ENCODE measurements at places on chromosomes 5 and 9. TPM values are rescaled to one million over a fixed set of nuclear protein-coding genes. Genes with fewer than 3 reads are reported as not detected.
A peak's percentile ranks its signal among the peaks of the same experiment; 100 is the strongest.

Gene DOCK2
- 344 TPM for total RNA-seq

Gene CNTLN
- total RNA-seq: 0.46 TPM

Gene IL4
- not detected for total RNA-seq

Gene PALM2AKAP2
- not detected for total RNA-seq

Gene PGM5
- not detected for total RNA-seq

Gene ADRB2
- 3.2 TPM for total RNA-seq

GRCh38 chr9:7944572-7944971 is 145.0 kb upstream of the DMAC1 start:
- no peaks in the 10 kb centered on the region for H3K36me3 ChIP-seq
- no peak overlapping the region for H3K4me3 ChIP-seq
- no peak for DNase-seq
- peaks cover 7% of the 10 kb centered on the region for H3K4me1 ChIP-seq
- no peaks in the 10 kb centered on the region for H3K27me3 ChIP-seq

DNA sequence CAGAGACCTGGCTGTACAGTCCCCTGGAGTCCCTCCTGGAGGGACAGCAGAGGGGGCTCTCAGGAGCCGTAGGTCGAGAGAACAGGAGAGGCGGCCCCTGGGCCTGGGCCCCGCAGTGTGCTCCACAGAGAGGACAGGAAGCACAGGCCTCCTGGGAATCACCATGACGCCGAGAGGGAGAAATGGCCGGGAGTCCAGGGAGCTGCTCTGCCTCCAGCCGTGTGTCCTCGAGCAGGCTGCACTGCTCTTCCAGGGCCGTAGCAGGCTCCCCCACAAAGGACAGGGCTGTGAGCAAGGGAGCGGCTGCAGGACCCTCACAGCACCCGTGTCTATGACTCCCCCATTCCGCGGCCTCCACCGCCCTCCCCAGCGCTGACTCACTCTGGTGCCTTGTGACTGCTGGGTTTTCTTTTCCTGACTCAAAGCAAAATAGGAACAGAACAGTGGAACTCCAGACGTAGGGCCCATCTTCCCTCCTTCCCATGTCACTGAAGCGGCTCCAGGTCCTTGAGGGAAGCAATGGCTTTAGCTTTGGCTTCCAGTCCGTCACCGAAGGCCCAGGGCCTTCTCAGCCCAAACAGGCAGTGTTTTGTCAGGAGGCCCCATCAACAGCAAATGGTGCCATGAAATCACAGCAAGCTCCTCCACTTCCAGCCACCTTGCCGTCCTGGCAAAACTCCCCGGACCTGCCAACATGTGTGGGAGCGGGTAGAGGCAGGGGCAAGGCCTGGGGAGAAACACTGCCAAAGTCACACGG is 114.2 kb downstream of the LHFPL2 start:
- H3K27me3 ChIP-seq: no peaks in the 10 kb centered on the region
- peaks cover 2% of the 10 kb centered on the region for H3K36me3 ChIP-seq
- H3K4me1 ChIP-seq: peaks cover 14% of the 10 kb centered on the region
- no peak overlapping the region for H3K27ac ChIP-seq
- no peak for DNase-seq

GRCh38 chr5:181138258-181138657 is 7.3 kb upstream of the OR2V1 start:
- H3K4me1 ChIP-seq: no peaks in the 10 kb centered on the region
- H3K27me3 ChIP-seq: peaks cover 22% of the 10 kb centered on the region
- no peak overlapping the region for H3K4me3 ChIP-seq
- DNase-seq: no peak
- no peaks in the 10 kb centered on the region for H3K36me3 ChIP-seq

- no peak overlapping the region for H3K4me3 ChIP-seq
- H3K27me3 ChIP-seq: no peaks in the 10 kb centered on the region
- H3K36me3 ChIP-seq: no peaks in the 10 kb centered on the region
Measured at GRCh38 chr5:82375488-82376244, 97.5 kb upstream of the RPS23 start.

DNA sequence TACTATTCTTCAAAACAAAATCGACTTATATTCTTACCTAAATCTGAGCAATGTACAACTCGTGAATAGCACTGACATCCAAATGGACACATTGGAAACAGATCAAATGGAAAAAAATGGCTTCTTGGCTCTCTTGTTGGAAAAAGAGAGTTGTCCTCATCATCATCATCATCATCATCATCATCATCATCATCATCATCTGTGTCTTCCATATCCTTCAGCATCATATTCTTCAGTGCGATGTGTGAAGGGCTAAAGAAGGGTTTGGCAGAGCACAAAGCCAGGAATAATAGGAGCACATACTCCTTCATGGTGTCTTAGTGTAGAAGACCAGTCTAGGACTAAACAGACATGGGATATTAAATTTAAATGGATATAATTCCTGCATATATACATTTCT is 7.7 kb downstream of the ASPN start:
- DNase-seq: no peak
- H3K36me3 ChIP-seq: no peaks in the 10 kb centered on the region
- no peaks in the 10 kb centered on the region for H3K4me1 ChIP-seq
- no peak overlapping the region for H3K27ac ChIP-seq
- no peak overlapping the region for H3K4me3 ChIP-seq

DNA sequence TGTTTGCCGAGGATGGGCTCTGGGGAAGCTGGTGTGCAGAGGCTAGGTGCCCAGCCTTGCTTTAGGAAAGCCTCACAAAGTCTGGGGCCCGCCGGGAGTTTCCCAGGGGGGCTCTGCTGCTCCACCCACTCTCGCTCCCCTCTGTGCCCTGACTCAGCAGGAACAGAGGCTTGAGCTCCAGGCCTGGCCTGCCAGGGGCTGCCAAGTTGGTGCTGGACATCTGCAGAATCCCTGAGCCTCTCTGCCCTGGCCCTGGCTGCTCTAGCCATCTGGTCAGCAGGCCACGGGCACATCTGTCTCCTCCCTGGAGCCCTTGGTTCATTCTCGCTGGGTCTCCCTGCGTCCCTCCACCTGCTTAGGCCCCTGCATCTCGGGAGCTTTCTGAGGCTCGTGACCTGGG is 647 bp upstream of the ADAMTSL2 start:
- peaks cover 12% of the 10 kb centered on the region for H3K4me1 ChIP-seq
- peaks cover 35% of the 10 kb centered on the region for H3K27me3 ChIP-seq
- no peaks in the 10 kb centered on the region for H3K36me3 ChIP-seq
- no peak overlapping the region for H3K27ac ChIP-seq
- no peak for DNase-seq

DNA sequence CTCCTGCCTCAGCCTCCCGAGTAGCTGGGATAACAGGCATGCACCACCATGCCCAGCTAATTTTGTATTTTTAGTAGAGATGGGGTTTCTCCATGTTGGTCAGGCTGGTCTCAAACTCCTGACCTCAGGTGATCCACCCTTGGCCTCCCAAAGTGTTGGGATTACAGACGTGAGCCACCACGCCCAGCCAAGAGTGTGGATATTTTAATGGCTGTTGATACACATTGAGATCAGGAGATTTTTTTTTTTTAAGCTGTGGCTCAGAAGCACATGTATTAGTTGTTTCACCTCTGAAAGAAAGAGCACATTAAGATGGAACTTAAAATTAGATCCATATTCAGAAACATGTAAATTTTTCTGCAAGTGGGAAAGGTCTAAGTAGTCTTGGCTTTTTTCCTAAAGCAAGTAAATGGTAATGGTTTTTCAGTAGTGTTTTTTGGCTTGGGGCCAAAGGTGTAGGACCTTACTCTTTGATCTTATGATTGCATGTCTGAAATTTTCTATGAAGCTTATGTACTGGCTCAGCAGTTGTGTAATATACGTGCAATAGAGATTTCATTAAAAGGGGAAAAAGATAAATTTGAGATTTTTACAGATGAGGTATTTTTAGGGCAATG is 9.9 kb downstream of the RBM27 start:
- no peak for DNase-seq
- peaks cover 11% of the 10 kb centered on the region for H3K36me3 ChIP-seq
- peaks cover 56% of the 10 kb centered on the region for H3K4me1 ChIP-seq
- H3K4me3 ChIP-seq: no peak overlapping the region
- H3K27me3 ChIP-seq: no peaks in the 10 kb centered on the region

GRCh38 chr9:35001803-35002502 is 12.4 kb downstream of the DNAJB5 start:
- no peak overlapping the region for H3K4me3 ChIP-seq
- H3K36me3 ChIP-seq: peaks cover 3% of the 10 kb centered on the region
- no peak overlapping the region for H3K27ac ChIP-seq
- H3K4me1 ChIP-seq: peaks cover 17% of the 10 kb centered on the region
- H3K27me3 ChIP-seq: no peaks in the 10 kb centered on the region
- no peak for DNase-seq

DNA sequence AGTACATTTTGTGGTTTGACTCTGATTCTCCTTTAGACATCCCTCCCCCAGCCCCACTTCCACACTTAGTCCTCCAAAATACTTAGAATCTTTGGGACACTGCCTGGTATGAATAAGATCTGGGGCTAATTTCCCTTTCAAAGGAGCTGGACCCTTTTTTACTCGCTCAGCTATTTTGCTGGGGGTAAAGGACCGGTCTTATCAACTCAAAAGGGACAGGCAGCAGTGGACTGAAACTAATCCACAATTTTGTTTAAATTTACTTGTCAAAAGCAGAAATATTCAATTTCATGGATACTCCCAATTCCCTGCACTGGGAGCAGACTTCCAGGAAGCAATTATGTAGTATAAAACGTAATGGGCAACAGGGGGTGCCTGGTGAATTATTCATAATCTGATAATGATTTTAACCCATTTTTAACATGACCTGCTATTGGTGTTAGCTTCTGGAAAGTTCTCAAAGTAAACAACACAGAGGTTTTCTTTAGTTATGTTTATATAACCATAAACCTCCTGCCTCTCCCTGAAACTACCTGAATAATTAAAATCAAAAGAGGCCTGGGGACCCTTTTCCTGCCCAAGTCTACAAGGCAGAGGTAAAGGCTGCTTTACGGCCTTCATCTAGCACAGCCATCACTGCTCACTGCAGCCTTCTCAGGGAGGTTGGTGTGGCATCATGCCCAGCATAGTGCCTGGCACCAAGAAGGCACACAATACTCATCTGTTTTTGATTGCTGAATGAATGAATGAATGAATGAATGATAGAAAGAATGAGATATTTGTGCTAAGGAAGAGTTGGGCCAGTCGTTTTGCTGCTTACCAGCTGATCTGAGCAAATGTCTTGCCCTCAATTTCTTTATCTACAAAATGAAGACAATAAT is 44.2 kb upstream of the GNPDA1 start:
- no peaks in the 10 kb centered on the region for H3K36me3 ChIP-seq
- H3K27me3 ChIP-seq: peaks cover 12% of the 10 kb centered on the region
- H3K4me1 ChIP-seq: no peaks in the 10 kb centered on the region
- no peak overlapping the region for H3K4me3 ChIP-seq
- DNase-seq: no peak
- no peak overlapping the region for H3K27ac ChIP-seq

DNA sequence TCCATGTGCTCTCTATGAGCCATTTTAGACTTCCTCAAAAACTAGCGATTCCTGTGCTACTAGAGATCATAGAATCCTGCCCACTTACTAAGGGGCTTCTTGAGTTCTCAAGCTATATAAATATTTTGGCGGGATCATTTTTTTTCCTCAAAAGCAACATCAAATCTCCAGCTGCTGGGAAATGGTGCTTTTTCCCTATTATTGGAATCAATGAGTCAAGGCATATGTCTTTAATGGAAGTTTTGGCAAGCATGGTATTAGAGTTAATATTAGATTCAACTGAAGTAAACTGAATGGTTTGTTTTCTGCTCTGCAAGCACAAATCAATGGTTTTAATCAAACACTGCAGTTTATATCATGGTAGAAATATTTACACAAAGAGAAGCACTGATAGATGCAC is 369.9 kb upstream of the PTGER4 start:
- H3K27ac ChIP-seq: no peak overlapping the region
- peaks cover 7% of the 10 kb centered on the region for H3K4me1 ChIP-seq
- H3K36me3 ChIP-seq: no peaks in the 10 kb centered on the region
- H3K27me3 ChIP-seq: no peaks in the 10 kb centered on the region
- no peak for DNase-seq
- no peak overlapping the region for H3K4me3 ChIP-seq

DNA sequence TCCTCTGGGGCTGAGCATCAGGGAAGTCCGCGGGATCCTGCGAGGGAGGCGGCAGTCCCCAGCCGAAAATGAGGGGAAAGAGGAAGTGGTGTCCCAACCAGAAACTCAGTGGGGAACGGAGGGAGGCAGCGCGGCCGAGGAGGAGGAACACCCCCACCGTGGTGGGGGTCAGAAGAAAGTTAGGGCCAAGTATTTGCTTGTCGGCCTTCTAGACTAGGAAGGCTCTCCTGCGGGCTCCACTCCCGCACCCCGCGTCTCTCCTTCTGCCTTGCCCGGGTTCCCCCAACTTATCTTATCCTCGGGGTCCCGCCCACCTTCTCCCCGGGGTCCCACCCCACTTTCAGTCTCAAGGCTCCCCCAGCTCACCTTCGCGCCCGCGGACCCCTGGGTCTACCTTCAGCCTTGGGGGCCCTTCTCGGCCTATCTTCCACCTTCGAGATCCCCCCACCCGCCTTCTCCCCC is 557 bp upstream of the PHF2 start:
- DNase-seq: no peak
- H3K4me1 ChIP-seq: peaks cover 30% of the 10 kb centered on the region
- H3K27me3 ChIP-seq: no peaks in the 10 kb centered on the region
- H3K27ac ChIP-seq: peak overlapping the region; percentile 89

DNA sequence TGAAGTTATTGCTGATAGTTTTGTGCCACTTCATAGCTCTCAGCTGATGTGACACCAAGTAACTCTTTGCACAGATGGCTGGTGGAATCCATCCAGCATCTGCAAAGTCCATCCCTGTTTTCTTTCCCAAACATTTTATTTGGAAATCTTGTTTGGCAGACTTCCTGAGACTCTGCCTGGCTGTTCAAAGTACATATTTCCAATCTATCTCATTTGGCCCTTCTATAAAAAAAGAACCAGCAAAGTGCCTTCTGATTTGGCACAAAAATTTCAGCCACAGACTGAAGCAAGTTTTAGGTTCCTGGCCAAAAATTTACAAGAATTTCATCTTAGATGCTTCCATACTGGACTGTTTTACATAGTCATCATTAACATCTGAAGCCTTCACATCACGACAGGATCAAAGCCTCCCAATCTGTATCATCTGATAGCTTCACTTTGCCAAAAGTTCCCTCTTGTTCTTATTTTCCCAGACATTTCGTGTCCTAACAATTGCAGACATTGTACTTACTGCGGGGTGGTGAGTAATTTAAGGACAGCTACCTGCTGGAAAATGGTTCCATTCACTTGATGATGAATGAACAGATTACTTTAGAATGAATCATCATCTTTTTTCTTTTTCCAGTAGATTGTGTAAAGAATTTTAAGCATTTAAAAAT is 377.3 kb downstream of the KIAA0825 start:
- no peak for DNase-seq
- no peaks in the 10 kb centered on the region for H3K27me3 ChIP-seq
- H3K36me3 ChIP-seq: no peaks in the 10 kb centered on the region

DNA sequence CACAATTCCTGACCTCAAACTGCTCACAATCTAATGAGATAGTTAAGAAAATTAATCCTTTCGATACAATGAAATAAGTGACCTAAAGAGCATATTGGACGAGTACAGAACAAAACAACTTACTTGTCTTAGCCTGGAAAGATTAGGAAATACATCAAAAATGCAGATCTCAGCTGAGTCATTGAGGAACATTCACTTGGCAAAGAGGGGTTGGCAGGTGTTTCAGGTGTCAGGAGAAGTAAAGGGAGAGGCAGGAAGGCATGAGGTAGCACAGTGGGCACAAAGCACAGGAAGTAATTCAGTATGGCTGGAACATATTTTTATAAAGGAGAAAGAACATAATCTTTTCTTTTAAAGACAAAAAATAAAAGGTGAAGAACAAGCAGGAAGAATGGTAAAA is 628.8 kb upstream of the RGMB start:
- no peaks in the 10 kb centered on the region for H3K4me1 ChIP-seq
- no peaks in the 10 kb centered on the region for H3K27me3 ChIP-seq
- no peak overlapping the region for H3K27ac ChIP-seq
- H3K36me3 ChIP-seq: no peaks in the 10 kb centered on the region
- DNase-seq: no peak
